T-helper 2 cell (primary cell): ENCODE measurements at places on chromosomes 4 and X.

GRCh38 chr4:128775916-128776315, 33.6 kb upstream of the JADE1 start:
- DNase-seq, result no peak

DNA sequence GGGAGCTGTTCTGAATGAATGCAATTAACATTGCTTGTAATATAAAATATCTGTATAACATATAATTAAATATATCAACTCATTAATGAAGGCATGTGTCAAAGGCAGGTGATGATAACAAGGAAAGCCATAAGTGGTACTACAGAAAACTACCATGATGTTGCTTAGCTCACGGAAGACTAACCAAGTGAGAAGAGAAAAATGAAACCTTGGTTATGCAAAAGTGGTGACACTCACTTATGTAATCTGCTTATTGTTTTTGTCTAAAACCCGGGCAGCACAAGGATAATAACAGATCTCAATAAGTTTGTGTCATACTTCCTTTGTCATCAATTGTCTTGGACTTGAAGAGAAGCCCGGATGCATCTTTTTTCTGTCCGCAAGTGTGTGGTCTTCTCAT, 156.4 kb downstream of the HS6ST2 start:
- DNase-seq, result no peak

- DNase-seq, result no peak
Measured at GRCh38 chr4:71533121-71533520, 194.3 kb downstream of the SLC4A4 start.

- no peak for DNase-seq
Measured at GRCh38 chr4:148061795-148062194, 329.9 kb downstream of the ARHGAP10 start.

DNA sequence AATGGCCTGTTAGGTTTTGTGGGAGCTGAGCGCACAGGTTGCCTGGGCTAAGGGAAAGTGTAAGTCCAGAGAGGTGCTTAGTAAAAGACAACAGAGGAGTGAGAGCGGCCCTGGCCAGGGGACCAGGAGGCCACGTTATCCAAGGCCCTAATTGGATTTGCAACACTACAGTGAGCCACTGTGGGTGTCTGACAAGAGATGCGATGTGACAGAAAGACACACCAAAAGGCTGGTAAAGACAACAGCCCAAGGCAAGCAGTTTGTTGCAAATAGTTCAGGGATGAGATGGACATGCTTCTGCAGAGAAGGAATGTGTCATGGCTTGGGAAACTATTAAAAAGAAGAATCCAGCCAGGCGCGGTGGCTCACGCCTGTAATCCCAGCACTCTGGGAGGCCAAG, 162.7 kb upstream of the KIT start:
- no peak for DNase-seq

- DNase-seq, result no peak
Measured at GRCh38 chrX:49111791-49112190, 11.7 kb downstream of the GPKOW start.

GRCh38 chr4:28481565-28481964, 1620.9 kb downstream of the STIM2 start:
- DNase-seq, result no peak

DNA sequence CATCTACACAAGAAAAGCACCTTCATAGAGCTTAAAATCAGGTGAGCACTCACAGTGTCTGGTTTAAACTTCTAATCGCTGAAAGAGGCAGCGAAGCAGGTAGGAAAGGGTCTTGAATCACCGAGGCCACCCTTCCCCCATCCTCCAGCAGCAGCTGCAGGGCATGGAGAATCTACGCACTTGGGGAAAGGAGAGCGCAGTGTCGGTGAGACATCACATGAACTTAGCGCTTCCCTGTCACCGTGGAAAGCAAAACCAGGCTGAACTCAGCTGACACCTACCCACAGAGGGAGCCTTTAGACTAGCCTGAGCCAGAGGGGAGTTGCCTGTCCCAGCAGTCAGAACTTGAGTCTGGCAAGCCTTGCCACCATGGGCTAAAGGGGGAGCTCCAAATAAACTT, 197.2 kb upstream of the ZFP42 start:
- no peak for DNase-seq

- DNase-seq, result no peak
Measured at GRCh38 chr4:56388306-56388705, 1.0 kb upstream of the AASDH start.

DNA sequence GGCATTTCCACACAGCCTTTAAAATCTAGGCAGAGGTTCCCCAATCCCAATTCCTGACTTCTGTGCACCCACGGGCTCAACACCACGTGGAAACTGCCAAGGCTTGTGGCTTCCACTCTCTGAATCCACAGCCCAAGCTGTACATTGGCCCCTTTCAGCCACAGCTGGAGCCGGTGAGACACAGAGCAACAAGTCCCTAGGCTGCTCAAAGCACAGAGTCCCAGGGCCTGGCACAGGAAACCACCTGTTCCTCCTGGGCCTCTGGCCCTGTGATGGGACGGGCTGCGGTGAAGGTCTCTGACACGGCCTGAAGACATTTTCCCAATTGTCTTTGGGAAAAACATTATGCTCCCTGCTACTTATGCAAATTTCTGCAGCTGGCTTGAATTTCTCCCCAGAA, 500.0 kb downstream of the FSTL5 start:
- DNase-seq, result no peak

GRCh38 chr4:128709268-128709667, 100.2 kb upstream of the JADE1 start:
- DNase-seq, result no peak

DNA sequence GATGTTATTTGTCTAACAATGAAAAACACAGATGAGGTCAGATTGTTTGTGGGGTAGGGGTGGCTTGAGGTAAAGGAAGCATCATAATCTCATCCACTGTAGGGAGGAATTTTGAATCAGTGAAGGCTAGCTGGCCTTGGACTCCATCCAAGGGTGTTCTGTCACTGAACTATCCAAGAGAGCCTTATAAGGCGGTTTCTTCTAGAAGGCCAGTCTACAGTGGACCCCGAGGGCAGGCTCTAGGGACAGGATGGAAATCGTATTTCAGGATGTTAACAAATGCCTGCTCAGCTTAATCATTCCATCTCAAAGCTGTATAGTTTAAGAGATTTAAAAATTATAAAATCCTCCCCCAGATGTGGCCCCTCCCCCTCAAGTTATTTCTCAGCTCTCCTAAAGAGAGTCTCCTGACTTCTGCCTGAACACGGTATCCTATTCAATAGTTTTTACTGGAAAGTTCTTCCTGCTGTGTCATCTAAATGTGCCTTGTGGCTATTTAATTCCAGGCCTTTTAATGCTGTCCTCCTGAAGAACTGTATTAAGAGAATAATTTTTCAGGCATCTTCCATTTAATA, 8.0 kb downstream of the IGFBP7 start:
- DNase-seq, result no peak

DNA sequence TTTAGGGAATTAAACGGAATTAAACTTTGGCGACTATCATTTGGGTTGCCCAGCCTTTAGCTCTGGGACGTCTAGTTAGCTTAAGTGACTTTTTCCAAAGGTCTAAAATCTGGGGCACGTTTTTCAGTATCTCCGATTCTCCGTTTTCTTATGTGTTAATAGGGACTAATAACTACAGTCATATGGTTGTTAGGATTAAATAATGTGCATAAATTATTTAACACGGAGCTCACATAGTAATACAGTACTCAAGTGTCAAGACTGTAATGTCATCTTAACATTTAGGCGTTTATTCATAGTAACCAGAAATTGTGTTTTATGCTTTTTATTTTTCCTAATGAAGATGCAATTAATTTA, 466 bp upstream of the CCNA2 start:
- no peak for DNase-seq

GRCh38 chr4:94410678-94411206, 41.0 kb upstream of the PDLIM5 start:
- DNase-seq, result no peak

GRCh38 chr4:83885256-83886182, 349.6 kb downstream of the GPAT3 start:
- no peak for DNase-seq

DNA sequence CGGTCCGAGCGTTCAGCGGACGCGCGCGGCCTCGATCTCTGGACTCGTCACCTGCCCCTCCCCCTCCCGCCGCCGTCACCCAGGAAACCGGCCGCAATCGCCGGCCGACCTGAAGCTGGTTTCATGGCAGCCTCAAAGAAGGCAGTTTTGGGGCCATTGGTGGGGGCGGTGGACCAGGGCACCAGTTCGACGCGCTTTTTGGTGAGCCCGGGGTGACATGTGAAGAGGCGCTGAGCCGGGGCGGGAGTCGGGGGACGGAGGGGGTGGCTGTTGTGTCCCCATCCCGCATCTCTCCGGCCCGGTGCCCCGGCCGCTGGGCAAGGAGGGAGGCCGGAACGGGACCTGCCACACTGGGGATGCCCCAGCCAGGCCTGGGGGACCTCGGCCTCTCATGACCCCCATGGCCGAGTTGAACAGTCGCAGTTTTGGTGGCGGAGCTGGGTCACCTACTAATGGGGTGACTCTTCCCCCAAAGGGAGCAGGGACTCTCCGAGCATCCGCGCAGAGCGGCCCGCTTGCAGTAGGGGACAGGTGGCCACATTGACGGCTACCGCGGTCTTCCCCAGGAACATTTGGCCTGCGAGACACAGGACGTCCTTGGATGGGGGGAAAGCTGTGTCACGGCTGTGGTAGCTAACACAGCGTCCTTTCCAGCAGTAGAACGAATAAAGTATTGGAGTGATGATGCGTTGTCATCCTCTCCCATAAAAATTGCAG, at the start of gene GK:
Gene GK (plus strand): TSS at position 9 of the 717 bp plus-strand sequence. CDS start 115 bp downstream, at position 124.
- DNase-seq, result peak; percentile 39

GRCh38 chr4:139555705-139556070, 331 bp downstream of the SETD7 start:
- no peak for DNase-seq

- no peak for DNase-seq
Measured at GRCh38 chr4:150722908-150723362, 141.0 kb downstream of the MAB21L2 start.

GRCh38 chr4:146398404-146398803, 123.3 kb downstream of the SLC10A7 start:
- no peak for DNase-seq

DNA sequence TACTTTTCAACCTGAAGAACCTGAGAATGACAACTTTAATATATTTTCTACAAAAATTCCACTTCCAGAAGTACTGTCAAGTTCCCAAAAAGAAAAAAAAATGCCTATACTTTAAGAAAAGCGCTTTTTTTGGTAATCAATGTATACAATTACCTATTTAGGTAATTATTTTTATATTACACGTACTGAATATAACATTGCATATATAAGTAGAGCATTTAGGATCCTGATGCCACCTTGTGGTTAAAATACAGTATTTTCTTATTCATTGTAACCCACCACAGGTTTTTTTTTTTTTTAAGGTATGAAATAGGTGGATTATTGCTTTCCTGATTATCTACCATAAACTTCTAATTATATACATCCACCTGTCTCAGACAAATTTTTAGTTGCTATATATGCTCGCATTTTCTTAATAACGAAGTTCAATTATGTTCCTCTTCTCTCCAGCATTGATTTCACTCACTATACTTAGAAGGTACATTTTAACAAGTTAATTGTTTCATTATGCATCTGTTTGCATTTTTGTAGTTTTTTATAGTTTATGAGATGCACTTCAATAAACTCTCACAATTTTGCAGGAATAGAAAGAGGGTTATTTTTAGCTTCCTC, 5.2 kb downstream of the MAP9 start:
- DNase-seq, result no peak

GRCh38 chr4:114005569-114006442, 26.4 kb upstream of the ARSJ start:
- peak; percentile 8 for DNase-seq

DNA sequence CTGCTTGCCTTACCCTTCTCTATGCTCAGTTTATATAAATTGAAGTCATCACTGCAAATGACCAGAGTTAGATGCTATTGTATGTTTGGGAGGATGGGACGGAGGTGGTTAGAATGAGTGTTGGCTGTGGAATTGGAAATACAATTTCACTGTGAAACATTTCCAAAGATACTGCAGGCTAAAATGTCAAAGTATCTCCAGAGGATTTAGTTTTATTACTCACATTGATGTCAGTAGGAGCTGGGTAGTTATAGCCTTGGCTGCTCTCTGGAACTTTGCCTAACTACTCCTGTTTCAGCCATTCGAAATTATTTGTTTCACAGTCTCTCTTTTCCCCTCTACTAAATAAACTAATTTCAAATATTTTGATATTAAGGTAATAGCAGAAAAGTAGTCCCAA, 92.6 kb upstream of the PPP3CA start:
- DNase-seq, result no peak

- DNase-seq, result no peak
Measured at GRCh38 chrX:122565952-122566351, 618.1 kb upstream of the GRIA3 start.

DNA sequence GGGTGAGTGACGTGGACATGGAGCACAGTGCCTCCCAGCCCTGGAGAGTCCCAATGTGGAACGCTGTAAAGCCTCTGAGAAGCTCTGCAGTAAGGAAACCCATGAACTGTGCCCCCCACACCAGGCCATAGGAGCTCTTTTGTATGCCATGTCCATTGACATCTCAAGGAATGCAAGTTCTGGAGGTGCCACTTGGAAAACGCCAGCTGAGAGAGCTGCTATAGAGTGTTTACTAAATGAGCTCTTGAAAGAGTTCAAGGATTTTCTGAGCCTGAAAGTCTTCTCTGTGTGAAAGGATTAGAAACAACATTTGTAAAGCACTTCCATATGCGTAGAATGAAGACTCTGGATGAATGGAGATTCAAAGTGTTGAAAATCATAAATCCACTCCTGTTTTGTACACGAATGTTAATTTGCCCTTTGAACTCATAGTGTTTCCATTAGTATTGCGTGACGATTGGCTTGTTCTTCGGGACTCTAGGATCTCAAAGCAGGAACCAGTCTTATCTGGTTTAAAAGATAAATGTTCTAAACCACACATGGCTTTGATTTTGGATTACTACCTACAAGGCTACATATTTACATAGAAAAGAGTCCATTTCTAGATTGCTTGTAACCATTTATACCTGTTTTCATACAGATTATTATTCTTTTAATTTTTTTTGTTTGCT, 41.8 kb upstream of the STOX2 start:
- DNase-seq, result no peak

GRCh38 chrX:110001740-110002299, 1.1 kb upstream of the TMEM164 start:
- DNase-seq, result no peak
